ENCODE measurements at places on chromosomes 7 and 10.

GRCh38 chr10:112756235-112756527 lies 193.9 kb upstream of the TCF7L2 start:
- DNase-seq: no peak

- no peak for DNase-seq
These were observed 76.3 kb upstream of the PRKAR2B start for GRCh38 chr7:106968160-106968559.

DNA sequence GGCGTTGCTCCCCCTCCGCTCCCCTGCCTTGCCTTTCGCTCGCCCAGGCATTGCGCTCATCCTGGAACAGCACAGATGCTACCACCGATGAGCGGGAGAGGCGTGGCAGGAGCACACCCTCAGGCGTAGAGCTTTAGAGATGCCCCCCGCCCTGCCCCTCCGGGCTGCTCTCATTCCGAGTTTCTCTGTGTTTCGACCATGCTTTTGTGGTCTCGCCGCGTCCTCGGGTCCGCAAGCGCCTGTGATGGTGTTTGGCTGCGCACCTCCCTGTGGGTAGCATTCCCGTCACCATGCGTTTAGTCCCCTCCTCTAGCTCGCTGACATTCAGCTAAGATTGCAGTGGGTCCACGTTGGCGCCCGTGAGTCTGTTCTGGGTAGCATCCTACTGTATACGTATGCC lies 18.7 kb downstream of the NOM1 start:
- no peak for DNase-seq

GRCh38 chr10:49169776-49170175 lies 18.4 kb downstream of the TMEM273 start:
- DNase-seq: no peak

GRCh38 chr7:142851269-142851668 lies 3.6 kb upstream of the EPHB6 start:
- no peak for DNase-seq

GRCh38 chr7:148575640-148576411 lies 14.7 kb upstream of the C7orf33 start:
- DNase-seq: peak; percentile 76
